Activated naive CD8-positive, alpha-beta T cell treated with anti-CD3 and anti-CD28 coated beads, Interleukin-2, amount 50 U/mL, for 24 hours (primary cell): ENCODE measurements at places on chromosomes 1 and 21.
A peak's percentile ranks its signal among the peaks of the same experiment; 100 is the strongest.

GRCh38 chr1:27569506-27570291 is 34.2 kb downstream of the AHDC1 start:
- no peak overlapping the region for H3K4me3 ChIP-seq
- H3K36me3 ChIP-seq: no peaks in the 10 kb centered on the region
- no peaks in the 10 kb centered on the region for H3K27me3 ChIP-seq
- H3K27ac ChIP-seq: no peak overlapping the region

- H3K36me3 ChIP-seq: no peaks in the 10 kb centered on the region
- H3K4me1 ChIP-seq: no peaks in the 10 kb centered on the region
- no peaks in the 10 kb centered on the region for H3K27me3 ChIP-seq
- H3K4me3 ChIP-seq: no peak overlapping the region
These were observed 258.7 kb upstream of the AJAP1 start for GRCh38 chr1:4395676-4396075.

DNA sequence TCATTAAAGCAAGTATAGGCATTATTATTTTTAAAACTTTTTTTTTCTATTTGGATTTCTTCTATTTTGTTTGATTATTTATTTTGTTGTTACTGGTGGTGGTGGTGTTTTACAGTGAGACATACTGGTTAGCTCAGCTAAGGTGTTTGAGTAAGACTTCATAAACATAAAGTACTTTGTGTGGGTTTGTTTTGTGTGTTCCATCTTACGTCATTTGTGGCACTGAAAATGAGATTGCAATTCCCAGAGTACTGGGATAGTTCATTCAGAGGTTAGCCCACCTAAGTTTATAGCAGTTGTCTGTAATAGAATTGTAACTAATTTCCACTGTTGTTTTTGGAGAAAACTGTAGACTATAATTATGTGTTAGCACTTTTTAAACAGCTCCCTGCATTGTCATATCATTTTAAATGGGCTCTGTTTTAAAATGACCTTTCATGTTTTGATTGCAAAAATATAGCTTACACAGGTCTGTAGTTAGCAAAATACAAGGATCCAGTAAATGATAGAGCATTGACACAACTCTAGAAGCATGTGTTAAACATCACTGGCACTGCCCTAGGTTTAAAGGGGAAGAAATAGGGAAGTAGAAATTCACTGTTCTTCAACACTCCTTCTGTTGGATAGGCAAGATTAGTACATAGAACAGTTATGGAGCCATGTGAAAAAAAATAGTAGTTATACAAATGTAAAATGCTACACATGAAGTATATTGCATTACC is 171.7 kb downstream of the NFIA start:
- H3K4me3 ChIP-seq: no peak overlapping the region
- H3K27ac ChIP-seq: no peak overlapping the region
- H3K36me3 ChIP-seq: no peaks in the 10 kb centered on the region
- no peaks in the 10 kb centered on the region for H3K27me3 ChIP-seq
- H3K4me1 ChIP-seq: peaks cover 17% of the 10 kb centered on the region
- no peak for DNase-seq

DNA sequence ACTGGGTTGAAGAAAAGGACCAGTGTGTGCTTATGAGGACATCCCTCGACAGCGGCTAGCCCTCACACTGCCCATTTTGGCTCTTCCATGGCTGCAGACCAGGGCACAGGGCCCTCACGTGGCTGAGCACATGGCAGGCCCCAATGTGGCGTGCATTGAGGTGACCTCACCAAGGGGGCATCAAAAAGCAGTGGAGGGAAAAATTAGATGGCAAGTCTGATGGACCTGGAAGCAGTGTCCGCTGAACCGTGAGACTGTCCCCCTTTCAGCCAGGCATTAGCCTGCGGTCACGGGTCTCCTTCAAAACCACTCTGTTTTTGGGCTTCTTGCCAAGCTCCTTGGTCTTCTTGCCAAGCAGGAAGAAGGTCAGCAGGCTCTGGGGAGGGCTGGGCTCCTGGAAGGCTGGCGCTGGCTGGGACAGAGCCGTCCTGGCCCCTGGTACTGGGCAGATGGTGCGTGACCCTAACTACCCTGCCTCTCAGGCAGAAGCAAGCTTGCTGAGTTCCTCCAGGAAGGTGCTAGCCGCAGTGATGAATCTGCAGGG is 30.8 kb downstream of the TRIM67 start:
- peaks cover 16% of the 10 kb centered on the region for H3K27me3 ChIP-seq
- H3K4me3 ChIP-seq: no peak overlapping the region
- DNase-seq: no peak
- no peaks in the 10 kb centered on the region for H3K36me3 ChIP-seq
- no peaks in the 10 kb centered on the region for H3K4me1 ChIP-seq

- H3K4me3 ChIP-seq: no peak overlapping the region
- peaks cover 31% of the 10 kb centered on the region for H3K36me3 ChIP-seq
- peaks cover 3% of the 10 kb centered on the region for H3K4me1 ChIP-seq
- peak overlapping the region; percentile 9 for H3K27ac ChIP-seq
These were observed 31.7 kb downstream of the COQ8A start for GRCh38 chr1:226971765-226972164.

- DNase-seq: peak; percentile 90
- H3K27me3 ChIP-seq: no peaks in the 10 kb centered on the region
- H3K4me3 ChIP-seq: peak overlapping the region; percentile 78
- H3K36me3 ChIP-seq: peaks cover 31% of the 10 kb centered on the region
- peaks cover 78% of the 10 kb centered on the region for H3K4me1 ChIP-seq
These were observed 37.6 kb downstream of the PIK3CD start for GRCh38 chr1:9689011-9689706.

DNA sequence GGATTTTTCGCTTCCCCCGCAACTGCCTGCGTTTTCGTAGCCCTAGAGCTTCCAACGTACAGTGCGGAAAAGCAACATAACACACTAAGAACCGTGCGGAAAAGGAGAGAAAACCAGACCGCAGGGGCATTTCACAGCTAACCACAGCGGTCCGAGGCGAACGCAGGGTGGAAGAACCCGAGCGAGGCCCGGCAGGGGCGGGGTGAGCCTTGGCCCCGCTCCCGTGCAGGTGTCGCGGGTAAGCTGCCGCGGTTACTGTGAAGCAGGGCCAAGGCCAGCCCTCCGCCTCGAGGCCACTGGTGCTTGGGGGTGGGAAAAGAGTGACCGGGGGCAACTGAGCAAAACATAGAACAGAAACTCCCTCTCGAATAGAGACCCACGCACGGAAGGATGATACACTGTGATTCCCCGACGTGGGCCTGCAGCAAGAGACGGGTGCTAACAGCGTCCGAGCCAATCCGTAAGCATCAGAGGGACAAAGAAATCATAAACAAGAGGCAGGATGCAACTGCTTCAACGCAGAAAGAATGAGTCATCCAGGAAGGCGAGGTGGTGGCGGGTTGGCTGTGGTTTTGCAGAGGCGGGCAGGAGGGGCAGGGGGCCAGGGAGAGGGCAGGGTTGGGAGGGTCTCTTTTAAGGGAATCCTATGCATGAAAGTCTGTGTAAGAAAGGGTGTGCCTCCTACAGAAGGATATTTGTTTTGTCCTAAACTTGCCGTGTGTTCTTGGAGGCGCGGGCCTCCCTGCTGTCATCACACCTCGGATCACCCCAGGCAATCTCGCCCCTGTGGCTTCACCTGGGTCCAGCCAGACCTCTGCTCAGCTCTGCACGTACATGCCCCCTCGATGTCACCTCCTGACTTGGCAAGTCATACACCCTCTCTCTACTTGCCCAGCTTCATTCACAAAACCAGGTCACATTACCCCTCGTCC is 7.3 kb downstream of the GNG4 start:
- H3K4me1 ChIP-seq: peaks cover 30% of the 10 kb centered on the region
- peak; percentile 71 for DNase-seq
- no peaks in the 10 kb centered on the region for H3K36me3 ChIP-seq
- peak overlapping the region; percentile 54 for H3K4me3 ChIP-seq
- peaks cover 41% of the 10 kb centered on the region for H3K27me3 ChIP-seq

DNA sequence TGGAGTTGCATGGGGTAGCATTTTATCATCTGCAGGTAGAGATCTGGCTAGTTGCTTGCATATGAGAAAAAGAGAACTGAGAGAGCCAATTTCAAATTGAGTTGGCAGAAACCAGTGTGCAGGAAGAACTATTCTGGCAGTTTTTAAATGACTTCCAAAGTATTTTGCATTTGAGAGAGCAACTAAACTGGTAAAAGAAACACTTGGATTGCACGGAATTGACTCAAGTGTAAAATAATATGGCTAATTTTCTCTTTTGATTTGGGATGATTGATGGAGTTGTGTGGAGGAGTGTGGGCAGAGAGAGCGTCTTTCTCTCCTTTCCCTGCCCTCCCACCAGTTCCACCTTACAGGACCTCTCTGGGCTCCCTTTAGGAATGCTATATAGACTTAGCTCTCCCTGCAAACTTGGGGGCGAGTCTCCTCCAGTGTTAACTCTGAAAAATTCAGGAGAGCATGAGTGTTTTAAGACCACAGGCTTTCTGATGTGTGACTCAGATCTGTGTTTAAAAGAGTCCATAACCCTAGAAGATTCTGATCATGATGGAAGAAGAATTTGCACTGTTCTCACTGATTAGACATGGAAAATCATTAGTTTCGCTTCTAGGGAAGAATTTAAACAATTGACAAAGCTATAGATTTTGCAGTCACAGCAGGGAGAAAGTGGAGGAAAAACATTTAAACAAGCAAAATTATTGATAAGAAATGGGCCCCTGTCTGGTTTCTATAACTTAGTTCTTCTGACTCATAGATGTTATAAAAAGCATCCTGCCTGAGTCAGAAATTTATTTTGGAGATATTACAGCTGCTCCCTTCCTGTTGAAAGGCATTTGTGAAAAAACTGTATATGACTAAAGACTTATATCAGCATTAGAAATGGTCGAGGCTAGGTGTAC is 24.9 kb upstream of the CTBS start:
- H3K36me3 ChIP-seq: peaks cover 1% of the 10 kb centered on the region
- H3K27me3 ChIP-seq: no peaks in the 10 kb centered on the region
- H3K4me1 ChIP-seq: peaks cover 28% of the 10 kb centered on the region
- H3K4me3 ChIP-seq: peak overlapping the region; percentile 28
- peak overlapping the region; percentile 77 for H3K27ac ChIP-seq
- DNase-seq: no peak

- no peaks in the 10 kb centered on the region for H3K36me3 ChIP-seq
- peak; percentile 17 for DNase-seq
- peaks cover 3% of the 10 kb centered on the region for H3K27me3 ChIP-seq
- H3K27ac ChIP-seq: peak overlapping the region; percentile 26
- peaks cover 17% of the 10 kb centered on the region for H3K4me1 ChIP-seq
These were observed 63.2 kb downstream of the PLEKHA6 start for GRCh38 chr1:204296431-204296988.

- DNase-seq: no peak
- peaks cover 11% of the 10 kb centered on the region for H3K36me3 ChIP-seq
- H3K4me3 ChIP-seq: no peak overlapping the region
- no peak overlapping the region for H3K27ac ChIP-seq
- H3K27me3 ChIP-seq: no peaks in the 10 kb centered on the region
These were observed 18.8 kb downstream of the IFNLR1 start for GRCh38 chr1:24168245-24168644.

DNA sequence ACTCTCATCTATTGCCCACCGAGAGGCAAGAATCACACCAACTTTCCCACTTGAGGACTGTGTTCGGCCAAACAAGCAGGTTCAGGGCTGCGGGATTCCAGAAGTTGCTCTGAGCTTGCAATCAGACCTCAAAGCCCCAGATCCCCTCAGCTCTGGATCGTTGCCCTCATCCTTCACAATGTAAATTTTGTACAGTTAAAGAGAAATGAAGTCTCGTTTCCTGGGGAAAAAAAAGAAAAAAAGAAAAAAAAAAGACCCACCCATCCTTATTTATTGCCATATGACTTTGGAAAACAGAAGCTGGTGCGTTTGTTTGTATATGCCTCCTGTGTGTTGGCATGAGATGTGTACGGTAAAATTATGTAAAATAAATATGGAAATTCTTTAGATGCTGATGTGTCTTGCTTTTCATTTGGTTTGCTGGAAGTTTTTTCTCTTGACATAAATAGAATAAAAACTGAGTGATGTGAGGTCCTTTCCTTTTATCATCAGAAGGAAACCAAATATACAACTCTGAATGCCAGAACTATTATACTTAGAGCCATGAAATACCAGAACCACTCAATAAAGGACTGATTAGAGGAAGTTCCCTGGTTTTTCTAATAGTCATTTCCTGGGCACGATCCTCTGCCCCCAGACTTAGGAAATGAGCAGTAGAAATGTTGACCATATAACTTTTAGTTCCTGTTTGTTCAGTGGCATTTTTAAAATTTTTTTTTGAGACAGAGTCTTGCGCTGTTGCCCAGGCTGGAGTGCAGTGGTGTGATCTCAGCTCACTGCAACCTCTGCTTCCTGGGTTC is 48.7 kb downstream of the LHX4 start:
- H3K4me1 ChIP-seq: no peaks in the 10 kb centered on the region
- H3K27ac ChIP-seq: no peak overlapping the region
- no peak for DNase-seq
- H3K4me3 ChIP-seq: no peak overlapping the region
